HCT116 (cell line): ENCODE measurements at places on chromosomes 2 and 18.

DNA sequence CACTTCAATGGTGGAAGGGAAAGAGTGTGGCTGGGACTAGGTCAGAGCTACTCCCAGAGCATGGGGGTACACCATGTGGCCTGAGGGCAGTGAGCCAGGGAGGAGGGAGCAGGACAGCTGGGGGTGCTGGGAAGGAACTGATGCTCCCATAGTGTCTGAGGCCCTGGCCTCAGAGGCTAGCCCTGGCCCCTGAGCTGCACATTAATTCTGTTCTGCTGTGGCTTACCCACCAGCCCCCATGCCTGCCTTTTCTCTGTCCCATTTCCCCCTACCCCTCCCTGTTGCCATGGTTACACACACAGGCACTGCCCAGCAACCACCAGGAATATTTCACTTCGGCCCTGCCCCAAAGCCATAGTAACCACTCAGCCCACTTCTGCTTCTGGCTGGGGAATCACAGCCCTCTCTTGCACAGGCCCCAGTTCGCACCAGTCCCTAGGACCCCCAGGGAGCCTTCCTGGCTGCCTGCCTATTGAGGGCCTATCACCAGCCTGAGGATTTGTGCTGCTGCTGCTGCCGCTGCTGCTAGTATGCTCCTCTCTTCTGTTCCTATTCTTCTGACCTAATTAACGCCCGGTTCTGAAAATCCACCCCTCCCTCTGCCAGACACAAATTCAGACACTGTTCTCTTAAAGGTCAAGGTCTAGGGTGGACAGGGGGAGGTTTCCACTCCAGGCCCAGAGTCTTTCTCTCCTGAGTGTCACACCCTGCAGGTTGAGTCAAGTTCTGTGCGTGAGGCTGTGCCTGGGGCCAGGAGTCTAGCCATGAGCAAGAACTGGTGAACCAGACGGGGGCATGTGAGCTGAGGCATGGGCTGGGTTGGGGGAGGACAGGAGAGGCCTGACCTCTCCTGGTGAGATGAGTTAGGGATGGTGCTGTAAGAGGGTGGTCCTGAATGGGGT lies 87.1 kb upstream of the MCFD2 start:
- no peak for DNase-seq

DNA sequence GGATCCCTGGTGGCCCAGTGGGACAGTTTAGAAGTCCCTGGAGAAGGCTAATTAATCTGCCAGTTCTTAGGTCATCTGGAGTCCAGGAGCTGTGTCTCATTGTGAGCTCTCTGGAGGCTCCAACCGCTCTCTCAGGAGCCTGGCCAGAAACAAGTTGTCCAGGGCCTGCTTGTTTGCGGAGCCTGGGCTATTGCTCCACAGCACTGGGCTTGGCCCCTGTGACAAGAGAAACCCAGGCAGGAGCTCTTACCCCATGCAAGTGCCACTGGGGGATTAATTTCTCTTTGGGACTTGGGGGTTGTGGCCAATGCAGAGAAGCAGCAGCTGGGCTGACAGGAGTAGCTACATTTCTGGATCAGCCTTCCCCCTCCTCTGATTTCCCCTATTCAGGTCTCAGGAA lies 24.5 kb upstream of the TNP1 start:
- no peak for DNase-seq

DNA sequence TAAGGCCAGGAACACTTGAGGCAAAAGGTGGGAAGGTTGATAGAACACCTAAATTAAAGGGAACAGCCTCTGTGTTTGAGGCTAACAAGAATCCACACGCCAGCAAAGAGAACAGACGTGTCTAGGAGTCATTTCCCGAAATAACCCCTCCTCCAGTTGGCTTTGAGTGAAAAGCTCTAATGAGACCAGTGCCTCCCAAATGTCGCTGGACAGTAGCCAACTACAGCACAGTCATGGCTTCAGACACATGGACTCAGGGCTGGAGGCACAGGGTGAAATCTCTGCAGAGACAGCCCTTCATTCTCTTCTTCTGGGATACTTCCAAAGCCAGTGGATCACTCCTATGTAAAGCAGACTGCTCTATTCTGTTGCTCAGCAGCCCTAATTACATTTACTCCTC lies 49.6 kb downstream of the SOWAHC start:
- DNase-seq = no peak

- DNase-seq = no peak
Measured at GRCh38 chr2:242098034-242098433, 228.5 kb downstream of the RTP5 start.

DNA sequence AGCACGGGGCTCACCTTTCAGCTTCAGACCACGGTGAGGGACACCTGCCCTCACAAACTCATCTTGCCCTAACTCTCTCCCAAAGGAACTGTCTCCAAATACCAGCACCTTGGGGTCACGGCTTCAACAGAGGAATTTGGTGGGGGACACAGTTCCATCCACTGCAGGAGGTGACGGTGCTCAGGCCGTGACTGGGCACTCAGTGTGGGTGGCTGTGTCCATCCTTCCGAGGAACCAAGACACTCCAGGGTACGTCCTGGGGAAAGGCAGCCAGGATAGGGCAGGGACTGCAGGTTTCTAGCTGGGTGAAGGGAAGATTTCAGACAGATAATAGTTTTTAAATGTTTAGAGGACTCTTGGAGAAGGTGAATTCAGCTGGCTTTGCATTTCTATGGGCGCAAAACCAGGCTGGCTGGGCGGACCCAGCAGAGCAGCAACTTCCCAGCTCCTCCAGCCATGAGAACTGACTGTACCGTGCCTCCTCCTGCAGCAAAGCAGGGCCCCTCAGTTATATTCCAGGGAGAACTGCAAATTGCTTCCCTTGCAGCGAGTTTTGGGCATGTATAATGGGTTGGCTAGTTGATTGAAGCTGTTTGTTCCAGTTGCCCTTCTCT lies 23.9 kb upstream of the ALLC start:
- DNase-seq = no peak

GRCh38 chr18:31162419-31162793 lies 250 bp downstream of the DSC1 start:
- DNase-seq = no peak

- peak; percentile 77 for DNase-seq
Measured at GRCh38 chr18:38940863-38941531, 1375.4 kb upstream of the CELF4 start.

- DNase-seq = peak; percentile 32
Measured at GRCh38 chr2:176553685-176554100, 284.5 kb downstream of the MTX2 start.

DNA sequence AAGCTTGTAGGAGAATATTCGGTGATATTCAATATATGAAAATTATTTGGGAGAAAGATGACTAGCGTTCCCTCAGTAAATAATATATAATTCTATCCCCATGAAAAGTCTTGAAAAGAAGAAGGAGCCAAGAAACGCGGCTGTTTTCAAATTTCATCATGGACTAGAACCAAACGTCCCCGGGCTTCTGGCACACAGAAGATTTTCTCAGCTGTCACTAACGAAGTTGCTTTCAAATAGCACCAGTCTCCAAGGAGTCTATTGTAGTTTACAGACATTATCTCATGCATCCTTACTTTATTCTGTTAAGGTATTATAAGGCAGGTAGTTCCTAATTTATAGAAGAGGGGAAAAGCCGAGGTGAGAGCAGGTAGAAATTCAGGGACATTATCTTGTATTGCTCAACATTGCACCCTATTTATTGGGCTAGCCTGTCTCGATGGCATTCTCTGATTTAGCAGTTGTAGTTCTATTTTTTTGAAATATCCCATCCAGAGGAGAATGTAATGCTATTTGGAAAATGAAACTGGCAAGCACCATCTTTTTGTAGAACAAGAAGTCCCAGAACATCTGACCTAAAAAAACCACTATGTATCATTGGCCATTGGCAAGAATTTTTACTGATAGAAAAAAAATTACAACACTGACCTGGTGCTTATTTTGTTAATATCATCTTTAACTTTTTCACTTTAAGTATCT lies 198.1 kb upstream of the RASGRP3 start:
- DNase-seq = no peak

DNA sequence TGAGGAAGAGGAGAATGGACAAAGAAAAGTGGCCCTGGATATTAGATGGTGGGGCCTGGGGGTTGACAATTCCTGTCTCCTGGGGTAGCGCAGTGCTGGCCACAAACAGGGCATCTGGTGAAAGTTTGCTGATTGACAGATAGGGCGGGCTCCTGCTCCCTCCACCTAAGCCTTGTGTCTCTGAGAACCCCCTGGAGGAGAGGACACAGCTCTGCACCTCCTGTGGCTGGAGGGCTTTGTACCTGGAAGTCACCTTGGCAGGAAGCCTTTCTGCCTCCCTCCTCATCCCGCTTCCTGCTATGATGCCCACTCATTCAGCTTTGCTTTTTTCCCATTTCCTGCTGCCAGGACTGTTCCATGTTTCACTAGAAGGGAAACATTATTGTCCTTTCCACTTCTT lies 72.4 kb downstream of the RHOB start:
- no peak for DNase-seq

GRCh38 chr2:165876712-165877111 lies 76.9 kb downstream of the TTC21B start:
- no peak for DNase-seq

DNA sequence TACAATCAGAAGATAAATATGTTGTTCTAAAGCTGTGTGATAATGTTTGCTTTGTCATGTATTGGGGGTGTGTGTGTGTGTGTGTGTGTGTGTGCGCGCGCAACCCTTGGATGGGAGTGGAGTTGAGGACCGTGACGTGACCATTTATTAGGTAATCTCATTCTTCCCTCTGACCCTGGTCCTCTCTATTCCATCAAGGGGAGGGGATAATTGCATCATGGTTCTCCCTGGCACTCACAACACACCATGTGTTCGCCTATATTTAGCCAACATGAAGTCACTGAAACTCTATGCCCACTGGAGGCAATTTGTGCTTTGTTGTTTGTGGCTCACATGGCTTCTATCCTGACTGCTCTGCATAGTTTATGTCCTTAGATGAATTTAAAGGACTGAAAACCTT lies 79.8 kb upstream of the LRPPRC start:
- DNase-seq = no peak

GRCh38 chr2:223469270-223470046 lies 132.7 kb downstream of the SCG2 start:
- no peak for DNase-seq

DNA sequence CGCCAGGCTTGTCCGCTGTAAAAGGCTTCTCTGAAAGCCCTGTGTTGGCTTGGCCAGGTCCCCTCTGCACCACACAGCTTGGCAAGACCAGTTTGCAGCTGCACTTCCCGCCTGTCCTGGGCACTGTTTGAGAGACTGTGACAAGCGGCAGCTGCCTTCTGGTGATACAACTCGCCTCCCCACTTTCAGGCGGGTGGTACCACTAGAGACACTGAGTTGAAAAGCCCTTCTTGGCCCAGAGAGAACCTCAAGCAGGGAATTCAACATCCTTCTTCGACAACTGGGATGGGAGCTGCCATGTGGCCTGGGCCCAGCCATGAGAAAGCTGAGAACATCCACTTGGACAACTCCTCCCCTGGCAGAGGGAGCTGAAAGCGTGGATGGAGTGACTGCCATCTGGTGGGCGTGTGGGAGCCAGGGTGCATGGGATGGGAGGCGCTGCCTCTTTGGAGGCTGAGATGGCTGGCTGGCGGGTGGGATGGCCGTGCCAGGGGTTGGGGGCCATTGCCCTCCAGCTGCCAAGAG lies 125.5 kb upstream of the REV1 start:
- DNase-seq = peak; percentile 21

- DNase-seq = no peak
Measured at GRCh38 chr2:148455791-148456190, 188.8 kb upstream of the EPC2 start.

- no peak for DNase-seq
Measured at GRCh38 chr2:128016620-128017019, 11.2 kb downstream of the SAP130 start.

DNA sequence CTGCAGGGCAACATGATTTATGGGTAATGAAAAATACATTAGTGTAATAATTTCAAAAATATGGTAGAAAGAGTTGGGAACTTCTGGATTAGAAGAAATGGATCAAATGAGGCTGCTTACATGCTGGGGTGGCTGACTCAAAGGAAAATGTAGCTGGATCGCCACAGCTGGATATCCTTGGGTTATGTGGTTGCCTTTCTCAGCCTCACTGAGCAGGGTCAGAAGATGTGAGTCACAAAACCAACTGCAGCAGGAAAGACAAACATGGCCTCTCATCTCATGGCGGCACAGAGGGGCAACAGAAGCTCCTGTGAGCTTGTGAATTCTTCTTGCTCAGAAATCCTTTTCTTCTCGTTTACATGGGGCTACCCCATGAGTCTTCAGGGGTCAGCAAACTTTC lies 317.1 kb upstream of the SPRED2 start:
- DNase-seq = no peak

- DNase-seq = no peak
Measured at GRCh38 chr2:21431078-21431477, 307.3 kb downstream of the TDRD15 start.

- DNase-seq = no peak
Measured at GRCh38 chr18:38421021-38421420, 855.4 kb upstream of the CELF4 start.

DNA sequence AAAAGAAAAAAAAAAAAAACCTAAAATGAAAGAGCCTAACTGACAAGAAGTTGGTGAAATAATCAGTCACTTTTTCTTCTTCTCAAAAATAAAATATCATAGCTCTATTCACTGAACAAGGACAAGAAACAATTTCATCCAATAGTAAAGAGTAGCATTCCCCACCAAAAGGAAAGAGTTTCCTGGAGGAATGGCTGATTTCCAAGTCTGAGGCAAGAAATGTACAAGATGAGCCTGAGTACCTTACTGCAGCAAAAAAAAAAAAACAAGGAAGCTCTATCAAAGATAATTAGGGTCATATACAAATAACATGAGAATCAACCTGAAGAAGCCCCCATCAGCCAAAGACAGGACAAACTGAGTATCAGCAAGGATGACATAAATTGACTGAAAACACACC lies 11.5 kb downstream of the ROCK1 start:
- no peak for DNase-seq

- DNase-seq = no peak
Measured at GRCh38 chr2:231161252-231161839, 36.5 kb upstream of the HTR2B start.

DNA sequence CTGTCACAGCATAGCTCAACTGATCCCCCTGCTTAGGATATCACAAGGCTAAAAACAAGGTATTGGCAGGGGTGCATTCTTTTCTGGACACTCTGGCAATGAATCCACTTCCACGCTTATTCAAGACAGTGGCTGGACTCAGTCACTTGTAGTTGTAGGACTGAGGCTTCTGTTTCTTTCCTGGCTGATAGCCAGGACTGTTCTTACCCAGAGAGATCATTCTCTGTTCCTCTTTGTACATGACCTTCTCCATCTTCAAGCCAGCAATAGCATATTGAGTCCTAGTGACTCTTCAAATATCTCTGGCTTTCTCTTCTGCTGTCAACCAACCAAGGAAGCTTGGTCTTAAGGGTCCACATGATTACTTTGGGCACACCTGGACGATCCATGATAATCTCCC lies 241.3 kb downstream of the RBM43 start:
- DNase-seq = no peak
